SK-N-SH (cell line): ENCODE measurements at places on chromosomes 2 and 18.

GRCh38 chr18:76456823-76457222, 38.2 kb downstream of the ZNF516 start:
- DNase-seq, result no peak

DNA sequence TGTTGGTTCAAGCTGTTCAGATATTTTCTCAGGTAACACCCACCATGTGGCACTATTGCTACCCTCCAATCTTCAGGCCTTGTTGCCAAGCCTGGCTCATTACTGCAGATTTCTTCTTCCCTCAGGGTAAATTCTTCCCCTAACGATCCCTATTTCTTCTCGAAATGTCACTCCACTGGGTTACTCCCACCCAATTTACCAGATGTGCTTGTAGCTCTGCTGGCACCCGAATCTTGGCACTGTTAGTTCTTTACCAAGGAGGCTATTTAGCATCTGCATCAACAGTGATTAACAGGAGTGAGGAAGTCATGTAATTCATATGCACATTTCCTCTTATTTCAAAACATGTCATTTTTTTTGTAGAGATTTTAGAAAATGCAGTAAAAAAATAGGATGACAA, 217.1 kb upstream of the CYRIA start:
- DNase-seq, result no peak

- no peak for DNase-seq
These were observed 12.5 kb upstream of the TMEM185B start for GRCh38 chr2:120235681-120236080.

GRCh38 chr2:168752361-168752760, 50.1 kb upstream of the NOSTRIN start:
- DNase-seq, result no peak

- no peak for DNase-seq
These were observed 89.6 kb downstream of the EPAS1 start for GRCh38 chr2:46386763-46387162.

- no peak for DNase-seq
These were observed 80.1 kb upstream of the CTDP1 start for GRCh38 chr18:79599441-79599931.

DNA sequence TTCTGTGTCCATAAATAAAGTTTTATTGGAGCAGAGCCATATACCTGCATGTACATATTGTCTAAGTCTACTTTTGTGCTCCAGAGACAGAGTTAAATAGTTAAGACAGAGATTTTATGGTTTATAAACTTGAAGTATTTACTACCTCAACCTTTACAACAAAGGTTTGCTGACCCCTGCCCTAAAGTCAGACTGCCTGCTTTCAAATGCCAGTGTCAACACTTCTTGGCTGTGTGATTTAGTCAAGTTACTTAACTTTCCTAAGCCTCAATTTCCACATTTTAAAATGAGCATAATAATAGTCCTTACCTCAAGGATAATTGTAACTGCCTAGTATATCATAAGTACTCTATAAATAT, 44.4 kb upstream of the ITPRID2 start:
- DNase-seq, result no peak

- DNase-seq, result no peak
These were observed 45.2 kb downstream of the ADNP2 start for GRCh38 chr18:80154293-80154692.

DNA sequence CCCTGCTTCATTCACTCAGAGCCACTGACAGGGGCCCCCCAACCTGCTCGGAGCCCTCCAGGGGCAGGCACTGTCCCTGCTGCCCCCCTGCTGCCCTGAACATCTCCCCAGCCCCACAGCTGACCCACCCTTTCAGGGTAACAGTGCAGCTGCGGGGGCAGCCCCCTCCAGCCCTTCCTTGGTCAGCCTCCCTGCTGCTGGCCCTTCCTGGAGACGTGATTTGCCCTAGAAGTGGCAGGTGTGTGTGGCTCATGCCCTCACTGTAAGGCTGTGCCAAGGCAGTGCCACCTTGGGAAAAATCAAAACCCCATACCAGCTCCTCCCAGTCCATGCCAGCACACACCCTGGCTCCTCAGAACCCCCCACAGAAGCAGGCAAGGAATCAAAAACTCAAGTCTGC, 184.2 kb upstream of the HDAC4 start:
- no peak for DNase-seq

GRCh38 chr2:75788902-75789301, 78.2 kb upstream of the GCFC2 start:
- DNase-seq, result no peak

DNA sequence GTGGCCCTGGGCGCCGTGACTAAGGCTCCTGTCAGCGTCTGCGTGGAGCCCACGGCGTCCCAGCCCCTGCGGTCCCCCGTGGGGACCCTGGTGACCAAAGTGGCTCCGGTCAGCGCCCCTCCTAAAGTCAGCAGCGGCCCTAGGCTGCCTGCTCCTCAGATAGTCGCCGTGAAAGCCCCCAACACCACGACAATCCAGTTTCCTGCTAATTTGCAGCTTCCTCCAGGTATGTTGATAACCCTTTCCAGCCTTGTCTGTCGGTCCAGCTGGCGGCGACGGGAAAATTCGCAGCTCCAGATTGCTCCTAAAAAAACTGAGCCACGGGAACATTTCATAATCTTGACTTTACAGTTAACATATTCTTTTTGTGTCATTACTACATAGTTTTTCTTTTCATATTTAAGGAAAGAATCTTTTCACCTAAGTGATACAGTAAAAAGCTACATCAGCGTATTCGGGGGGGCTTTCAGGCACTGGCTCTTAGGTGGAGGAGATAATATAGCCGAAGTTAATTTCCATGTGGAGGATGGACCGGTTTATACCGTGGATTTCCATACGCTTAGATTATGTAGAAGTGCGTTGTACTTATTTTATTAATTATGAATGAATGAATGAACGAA, 916 bp downstream of the TAF4B start:
- DNase-seq, result no peak

DNA sequence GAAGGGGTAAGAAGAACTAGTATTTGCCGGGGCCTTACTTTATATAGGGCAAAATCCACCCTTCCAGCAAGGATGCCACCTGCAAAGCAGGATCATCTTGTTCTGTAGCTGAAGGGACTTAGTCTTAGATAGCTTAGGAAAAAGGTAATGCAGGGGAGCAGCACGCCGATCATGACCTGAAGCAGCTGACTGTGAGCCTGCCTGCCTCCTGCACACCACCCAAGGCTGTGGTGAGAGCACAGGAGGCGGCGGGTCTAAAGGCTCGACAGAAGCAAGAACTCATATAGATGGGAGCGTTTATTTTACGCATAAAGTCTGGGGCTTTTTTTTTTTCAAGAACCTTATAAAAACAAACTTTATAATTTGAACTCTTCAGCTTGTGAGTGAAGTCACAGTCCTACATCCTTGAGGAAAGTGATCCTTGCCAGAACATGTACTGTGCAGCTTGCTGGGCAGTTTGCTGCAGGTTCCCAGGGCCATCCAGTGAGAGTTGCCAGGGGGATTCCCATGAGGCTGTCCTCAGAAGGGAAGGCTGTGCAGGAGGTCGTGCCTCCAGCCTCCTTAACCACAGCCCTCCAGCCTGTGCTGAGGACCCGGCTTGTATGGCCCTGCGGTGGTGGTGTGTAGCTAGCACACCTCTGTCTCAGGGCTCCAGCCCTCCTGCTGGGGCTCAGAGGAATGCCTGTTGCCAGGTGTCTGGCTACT, 92.1 kb downstream of the RNF144A start:
- DNase-seq, result no peak

DNA sequence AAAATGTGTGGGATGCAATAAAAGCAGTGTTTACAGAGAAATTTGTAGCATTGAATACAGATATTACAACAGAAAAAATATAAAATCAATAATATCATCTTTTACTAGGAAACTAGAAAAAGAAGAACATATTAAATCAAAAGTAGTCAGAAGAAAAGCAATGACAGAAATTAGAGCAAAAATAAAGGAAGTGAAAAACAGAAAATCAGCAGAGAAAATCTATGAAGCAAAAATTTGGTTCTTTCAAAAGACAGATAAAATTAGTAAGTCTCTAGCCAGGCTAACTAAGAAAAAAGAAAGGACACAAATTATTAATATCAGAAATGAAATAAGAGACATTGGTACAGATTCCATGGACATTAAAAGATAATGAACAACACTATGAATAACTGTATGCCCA, 212.0 kb upstream of the MGAT5 start:
- no peak for DNase-seq

DNA sequence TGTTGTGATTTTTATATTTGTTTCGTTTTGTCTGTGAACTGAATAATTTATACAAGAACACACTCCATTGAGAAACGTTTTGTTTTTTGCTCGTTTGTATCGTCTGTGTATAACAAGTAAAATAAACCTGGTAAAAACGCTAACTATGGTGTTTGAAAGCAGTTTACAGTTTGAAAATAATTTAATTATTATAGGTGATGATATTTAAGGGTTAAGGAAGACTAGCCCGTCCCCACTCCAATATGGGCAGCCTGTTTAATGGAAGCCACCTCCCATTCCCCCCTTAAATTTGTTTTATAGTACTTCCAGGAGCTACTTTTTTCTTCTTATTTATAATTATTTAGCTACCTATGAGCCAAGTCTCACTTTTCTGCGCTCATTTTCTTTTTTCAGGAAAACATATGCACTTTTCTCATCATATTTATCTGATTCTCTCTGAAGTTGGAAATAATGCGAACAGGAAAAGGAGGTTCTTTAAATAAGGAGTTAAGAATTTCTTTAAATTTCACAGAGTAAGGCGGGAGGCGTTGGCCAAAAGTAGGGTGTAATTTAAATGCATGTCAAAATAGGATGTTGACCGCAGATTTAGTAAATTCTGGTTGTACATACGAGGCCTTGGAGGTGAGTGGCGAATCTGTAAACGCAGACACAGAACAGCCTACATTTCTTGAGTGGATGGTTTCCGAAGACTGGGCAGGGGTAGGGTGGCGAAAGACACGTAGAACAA, 9.8 kb downstream of the TBR1 start:
- no peak for DNase-seq

DNA sequence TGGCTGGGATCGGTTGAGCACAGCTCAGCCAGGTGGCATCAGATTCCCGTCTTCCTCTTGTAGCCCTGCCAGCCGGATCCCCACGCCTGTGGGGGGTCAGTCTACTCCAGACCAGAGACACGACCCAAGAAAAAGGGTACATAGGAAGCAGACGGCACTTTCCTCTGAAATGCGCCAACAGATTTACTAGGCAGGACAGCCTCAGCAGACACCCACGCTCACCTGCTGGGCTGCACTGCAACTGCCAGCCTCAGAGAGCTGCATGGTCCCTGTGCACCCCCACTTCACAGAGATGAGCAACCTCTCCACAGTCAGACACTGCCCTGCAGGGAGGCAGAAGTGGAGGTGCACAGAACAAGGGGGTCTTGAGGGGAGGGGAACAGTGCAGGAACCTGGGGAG, 75.7 kb upstream of the OTOS start:
- no peak for DNase-seq

GRCh38 chr18:79950515-79951341, 725 bp downstream of the SLC66A2 start:
- DNase-seq, result peak; percentile 84

DNA sequence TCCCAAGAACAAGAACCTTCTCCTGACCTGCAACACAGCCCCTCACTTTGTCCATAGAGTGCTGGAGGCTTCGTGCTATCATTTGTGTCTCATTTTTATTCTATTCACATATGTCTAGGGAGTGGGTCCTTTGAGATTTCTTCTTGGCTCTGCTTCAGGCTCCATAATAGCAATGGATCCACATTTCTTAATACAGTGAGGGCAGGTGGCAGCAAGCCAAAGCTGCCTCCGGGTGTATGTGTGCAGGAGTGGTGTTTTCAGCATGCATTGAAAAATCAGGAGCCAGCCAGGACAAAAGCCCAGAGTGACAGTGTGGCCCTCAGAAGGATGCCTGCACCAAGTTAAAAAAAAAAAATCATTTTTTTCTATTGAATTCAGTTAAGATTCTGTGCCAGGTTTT, 115.1 kb upstream of the PELI1 start:
- peak; percentile 13 for DNase-seq

DNA sequence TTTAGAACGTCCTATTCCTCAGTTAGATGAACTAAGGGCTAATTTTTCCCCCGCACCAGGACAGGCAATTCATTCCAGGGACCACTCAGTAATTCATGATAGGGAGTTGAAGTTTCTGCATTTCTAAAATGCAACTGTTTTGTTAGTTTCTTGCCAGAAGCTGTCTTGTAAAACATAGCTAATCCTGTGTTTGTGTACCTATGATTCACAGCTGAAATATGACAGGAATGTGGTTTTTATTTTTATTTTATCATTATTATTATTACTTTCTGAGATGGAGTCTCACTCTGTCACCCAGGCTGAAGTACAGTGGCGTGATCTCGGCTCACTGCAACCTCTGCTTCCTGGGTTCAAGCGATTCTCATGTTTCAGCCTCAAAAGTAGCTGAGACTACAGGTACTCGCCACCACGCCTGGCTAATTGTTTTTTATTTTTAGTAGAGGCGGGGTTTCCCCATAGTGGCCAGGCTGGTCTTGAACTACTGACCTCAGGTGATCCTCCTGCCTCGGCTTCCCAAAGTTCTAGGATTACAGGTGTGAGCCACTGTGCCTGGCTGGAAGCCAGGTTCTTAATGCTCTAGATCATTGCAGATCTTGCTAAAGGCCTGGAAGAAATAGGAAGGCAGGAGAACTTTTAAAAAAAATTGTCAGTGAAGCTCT, 154.8 kb upstream of the FHL2 start:
- DNase-seq, result no peak

DNA sequence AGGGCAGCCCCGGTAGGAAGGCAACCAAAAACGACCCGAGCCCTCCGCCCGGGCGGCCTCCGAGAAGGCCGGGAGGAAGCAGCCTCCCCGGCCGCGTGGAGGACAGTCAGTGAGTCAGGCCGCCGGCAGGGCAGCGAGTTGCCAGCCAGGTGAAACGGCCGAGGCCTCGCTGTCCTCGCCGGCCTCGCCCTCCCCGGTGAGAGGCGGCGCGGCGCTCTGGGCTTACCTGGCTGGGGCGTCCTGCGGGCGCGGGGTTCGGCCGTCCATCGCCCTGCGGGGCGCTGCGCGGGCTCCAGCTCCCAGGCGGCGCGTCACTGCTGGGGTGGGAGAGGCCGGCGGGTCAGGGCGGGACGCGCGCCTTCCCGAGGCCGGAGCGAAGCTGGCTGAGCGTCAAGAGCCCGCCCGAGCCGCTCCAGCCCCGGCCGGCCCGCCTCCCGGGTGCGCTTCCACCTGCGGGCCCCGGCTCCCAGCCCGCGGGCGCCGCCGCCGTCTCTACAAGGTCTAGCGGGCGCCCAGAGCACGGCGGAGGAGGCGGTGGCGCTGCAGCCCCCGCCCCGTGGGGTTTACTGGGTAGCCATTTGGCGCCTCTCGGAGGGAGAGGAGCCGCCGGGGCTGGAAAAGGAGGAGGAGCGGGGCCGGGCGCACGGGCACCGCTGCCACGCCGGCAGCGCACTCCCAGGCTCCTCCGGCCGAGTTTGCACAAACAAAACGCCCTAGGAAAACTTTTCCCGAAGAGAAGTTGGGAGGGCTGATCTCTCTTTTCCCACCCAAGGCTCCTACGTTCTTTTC, 499 bp downstream of the COBLL1 start:
- peak; percentile 90 for DNase-seq

GRCh38 chr18:57741273-57741672, 61.8 kb downstream of the ATP8B1 start:
- DNase-seq, result no peak

- no peak for DNase-seq
These were observed 53.8 kb upstream of the STK17B start for GRCh38 chr2:196225213-196225612.

GRCh38 chr2:143083636-143084035, 45.6 kb upstream of the ARHGAP15 start:
- no peak for DNase-seq

- DNase-seq, result no peak
These were observed 9.9 kb downstream of the EPHA4 start for GRCh38 chr2:221562226-221562625.

GRCh38 chr18:38241736-38242135, 676.1 kb upstream of the CELF4 start:
- no peak for DNase-seq
